Left ventricle myocardium inferior (tissue), 1 donor: ENCODE measurements at places on chromosomes 4 and X. TPM values are rescaled to one million over a fixed set of nuclear protein-coding genes. Genes with fewer than 3 reads are reported as not detected.

AP1AR gene
- 9.6 TPM for total RNA-seq

- H3K27me3 ChIP-seq, result no peaks in the 10 kb centered on the region
- no peak overlapping the region for H3K27ac ChIP-seq
- no peaks in the 10 kb centered on the region for H3K36me3 ChIP-seq
- DNase-seq, result no peak
- H3K4me3 ChIP-seq, result no peak overlapping the region
- H3K4me1 ChIP-seq, result no peaks in the 10 kb centered on the region
Observed at GRCh38 chr4:110165382-110166286, 32.8 kb downstream of the ELOVL6 start.

DNA sequence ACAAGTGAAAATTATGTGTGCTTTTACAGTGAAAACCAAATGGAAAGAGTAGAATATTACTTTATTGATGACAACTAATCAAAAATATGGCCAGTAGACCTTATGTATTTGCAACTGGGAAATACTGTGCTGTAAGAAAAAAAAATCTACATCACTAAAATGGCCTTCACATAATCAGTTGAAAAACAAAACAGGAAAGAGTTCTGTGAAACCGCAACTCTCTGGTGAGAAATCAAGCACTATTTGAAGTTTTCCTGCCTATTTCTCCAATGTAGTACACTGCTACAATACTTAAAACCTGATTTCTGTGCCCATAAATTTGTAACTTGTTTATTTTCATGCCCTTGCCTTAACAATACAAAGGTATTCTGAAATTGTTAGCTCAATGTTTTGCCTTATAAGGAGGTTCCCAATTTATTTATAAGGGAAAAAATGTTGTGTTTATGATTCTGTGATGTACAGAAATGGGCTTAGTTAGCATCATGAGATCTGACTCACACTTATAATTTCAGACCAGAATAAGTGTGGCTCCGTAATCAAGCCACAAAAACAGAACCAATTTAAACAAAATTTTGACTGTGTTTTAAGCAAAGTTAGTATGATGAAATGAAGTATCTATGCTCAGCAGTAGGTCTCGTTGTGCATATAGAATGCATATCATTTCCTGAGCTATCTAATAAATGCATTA is 147.1 kb downstream of the FAT4 start:
- H3K36me3 ChIP-seq, result peaks cover 4% of the 10 kb centered on the region
- H3K27ac ChIP-seq, result no peak overlapping the region
- no peak for DNase-seq
- no peak overlapping the region for H3K4me3 ChIP-seq

CCKAR gene
- total RNA-seq, result not detected
